ENCODE measurements at places on chromosomes 5 and 9. TPM values are rescaled to one million over a fixed set of nuclear protein-coding genes. Genes with fewer than 3 reads are reported as not detected.

GRCh38 chr5:56900858-56901578 lies 8.4 kb upstream of the SETD9 start:
- no peaks in the 10 kb centered on the region for H3K27me3 ChIP-seq
- no peaks in the 10 kb centered on the region for H3K36me3 ChIP-seq
- no peak overlapping the region for H3K27ac ChIP-seq
- H3K4me3 ChIP-seq: no peak overlapping the region
- no peaks in the 10 kb centered on the region for H3K4me1 ChIP-seq

FREM1 gene
- total RNA-seq: 1.2 TPM

- peaks cover 42% of the 10 kb centered on the region for H3K36me3 ChIP-seq
- H3K27ac ChIP-seq: peak overlapping the region; percentile 37
- no peaks in the 10 kb centered on the region for H3K27me3 ChIP-seq
- peaks cover 97% of the 10 kb centered on the region for H3K4me1 ChIP-seq
- DNase-seq: peak; percentile 89
Observed at GRCh38 chr5:172106511-172107356, 81.3 kb downstream of the STK10 start.

ZNF462 gene
- 18.6 TPM for total RNA-seq

DNA sequence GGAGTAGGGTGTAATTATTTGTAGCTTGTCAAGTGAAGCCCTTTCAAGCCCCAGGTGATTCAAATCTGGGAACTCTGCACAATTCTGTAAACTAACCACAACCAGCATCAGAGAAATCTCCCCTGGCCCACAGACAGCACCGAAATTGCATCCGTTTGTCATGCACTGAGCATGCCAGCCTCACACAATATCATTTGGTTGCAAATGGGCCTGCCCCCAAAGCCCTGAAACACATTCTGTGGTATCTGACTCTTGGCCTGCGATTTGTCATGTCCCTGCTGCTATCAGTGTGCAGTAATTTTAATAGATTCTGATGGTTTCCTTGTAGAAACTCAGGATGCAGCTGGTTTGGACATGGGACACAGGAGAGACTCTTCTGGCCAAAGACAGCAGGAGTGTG lies 35.3 kb downstream of the SNX24 start:
- no peaks in the 10 kb centered on the region for H3K27me3 ChIP-seq
- no peak overlapping the region for H3K27ac ChIP-seq
- no peak for DNase-seq
- H3K4me1 ChIP-seq: no peaks in the 10 kb centered on the region
- no peak overlapping the region for H3K4me3 ChIP-seq

GRCh38 chr9:32558408-32558934 lies 6.1 kb upstream of the TOPORS start:
- H3K36me3 ChIP-seq: no peaks in the 10 kb centered on the region
- peaks cover 21% of the 10 kb centered on the region for H3K4me1 ChIP-seq
- peak overlapping the region; percentile 60 for H3K27ac ChIP-seq
- H3K4me3 ChIP-seq: no peak overlapping the region
- no peaks in the 10 kb centered on the region for H3K27me3 ChIP-seq

C9orf153 gene
- total RNA-seq: 0.44 TPM

Data from spleen (tissue), 13 donors.